ENCODE measurements at places on chromosomes 13 and 19.

DNA sequence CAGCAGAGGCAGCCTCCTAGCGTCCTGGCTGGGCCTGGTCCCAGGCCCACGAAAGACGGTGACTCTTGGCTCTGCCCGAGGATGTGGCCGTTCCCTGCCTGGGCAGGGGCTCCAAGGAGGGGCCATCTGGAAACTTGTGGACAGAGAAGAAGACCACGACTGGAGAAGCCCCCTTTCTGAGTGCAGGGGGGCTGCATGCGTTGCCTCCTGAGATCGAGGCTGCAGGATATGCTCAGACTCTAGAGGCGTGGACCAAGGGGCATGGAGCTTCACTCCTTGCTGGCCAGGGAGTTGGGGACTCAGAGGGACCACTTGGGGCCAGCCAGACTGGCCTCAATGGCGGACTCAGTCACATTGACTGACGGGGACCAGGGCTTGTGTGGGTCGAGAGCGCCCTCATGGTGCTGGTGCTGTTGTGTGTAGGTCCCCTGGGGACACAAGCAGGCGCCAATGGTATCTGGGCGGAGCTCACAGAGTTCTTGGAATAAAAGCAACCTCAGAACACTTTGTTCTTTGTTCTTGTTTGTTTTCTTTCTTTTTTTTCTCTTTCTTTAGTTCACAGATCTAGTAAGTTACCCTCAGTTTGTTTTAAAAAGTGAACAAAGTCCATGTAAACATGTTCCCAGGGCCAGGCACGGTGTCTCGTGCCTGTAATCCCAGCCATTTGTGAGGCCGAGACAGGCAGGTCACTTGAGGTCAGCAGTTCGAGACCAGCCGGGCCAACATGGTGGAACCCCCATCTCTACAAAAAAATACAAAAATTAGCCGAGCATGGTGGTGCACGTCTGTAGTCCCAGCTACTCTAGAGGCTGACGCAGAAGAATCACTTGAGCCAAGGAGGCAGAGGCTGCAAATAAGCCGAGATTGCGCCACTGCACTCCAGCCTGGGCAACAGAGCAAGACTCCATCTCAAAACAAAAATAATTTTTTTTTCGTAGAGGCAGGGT, 10.2 kb downstream of the ANGPTL4 start:
- DNase-seq: no peak

DNA sequence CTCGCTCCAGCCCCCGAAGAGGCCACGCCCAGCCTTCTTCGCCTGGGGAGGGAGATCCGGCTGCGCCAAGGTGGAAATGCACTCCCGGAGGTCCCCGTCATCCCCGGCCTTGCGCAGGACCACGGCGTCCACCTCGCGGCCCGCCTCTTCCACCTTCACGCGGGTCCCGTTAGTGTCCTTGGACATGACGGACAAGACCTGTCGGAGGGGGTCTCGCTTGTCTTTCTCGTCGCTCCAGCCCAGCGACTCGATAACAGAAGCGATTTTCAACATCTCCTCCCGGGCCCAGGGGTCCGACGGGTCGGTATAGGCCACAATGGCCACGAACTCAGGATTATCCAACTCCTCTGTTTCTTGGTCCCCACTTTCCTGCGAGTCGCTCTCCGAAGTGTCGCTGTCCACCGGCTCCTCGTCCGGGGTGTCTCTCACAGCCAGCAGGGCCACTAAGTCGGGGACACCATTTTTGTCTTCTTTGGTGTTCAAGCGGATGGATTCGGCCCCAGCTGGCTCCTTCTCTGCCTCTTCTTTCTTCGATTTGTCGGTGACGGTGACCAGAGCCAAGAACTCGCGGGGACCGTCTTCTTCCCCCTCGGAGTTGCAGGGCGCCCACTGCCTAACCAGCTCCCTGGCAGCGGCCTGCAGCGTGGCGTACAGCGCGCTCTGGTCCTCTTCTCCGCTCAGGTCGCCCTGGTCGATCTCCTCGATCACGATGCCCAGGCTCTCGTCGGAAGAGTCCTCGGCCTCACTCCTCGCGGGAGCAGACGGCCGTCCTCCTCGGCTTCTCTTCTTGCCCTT, 1.3 kb downstream of the PNMA8B start:
- DNase-seq: no peak

- DNase-seq: no peak
These were observed 776.3 kb downstream of the EFNB2 start for GRCh38 chr13:105758918-105759860.

DNA sequence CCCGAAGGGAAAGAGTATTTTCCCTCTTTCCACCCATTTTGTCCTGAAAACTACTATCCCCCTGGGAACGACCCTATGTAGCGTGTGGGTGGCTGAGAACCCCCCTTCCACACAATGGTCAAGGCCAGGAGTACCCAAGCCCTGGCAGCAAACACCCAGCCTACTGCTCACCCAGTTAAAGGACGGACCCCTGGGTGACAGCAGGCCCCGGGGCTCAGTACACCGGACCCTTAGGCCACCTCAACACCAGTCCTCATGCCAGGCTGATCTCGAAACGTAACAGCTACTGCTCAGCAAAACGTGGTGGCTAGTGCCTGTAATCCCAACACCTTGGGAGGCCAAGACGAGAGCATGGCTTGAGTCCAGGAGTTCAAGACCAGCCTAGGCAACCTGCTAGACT, 1.4 kb downstream of the ANKRD27 start:
- no peak for DNase-seq

GRCh38 chr13:21060338-21061028, 903 bp downstream of the LATS2 start:
- DNase-seq: peak; percentile 64

DNA sequence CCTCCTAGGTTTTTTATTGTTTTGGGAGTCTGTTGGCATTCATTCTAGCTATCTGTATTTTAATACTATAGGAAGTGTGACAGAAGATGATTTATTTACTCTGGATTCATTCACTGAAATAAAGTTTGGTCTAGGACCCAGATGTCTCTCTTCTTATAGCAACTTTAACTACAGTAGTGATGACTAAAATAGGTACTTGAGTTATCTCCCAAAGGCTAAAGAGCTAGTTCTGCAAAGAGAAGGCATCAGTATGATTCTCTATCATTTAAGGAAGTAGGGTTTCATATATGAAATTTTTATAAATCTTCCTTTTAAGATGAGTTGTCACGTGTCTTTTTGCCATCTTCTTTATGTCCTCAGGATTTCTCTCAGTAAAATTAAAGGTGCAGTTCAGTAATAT, 507.4 kb downstream of the KCTD12 start:
- DNase-seq: no peak

DNA sequence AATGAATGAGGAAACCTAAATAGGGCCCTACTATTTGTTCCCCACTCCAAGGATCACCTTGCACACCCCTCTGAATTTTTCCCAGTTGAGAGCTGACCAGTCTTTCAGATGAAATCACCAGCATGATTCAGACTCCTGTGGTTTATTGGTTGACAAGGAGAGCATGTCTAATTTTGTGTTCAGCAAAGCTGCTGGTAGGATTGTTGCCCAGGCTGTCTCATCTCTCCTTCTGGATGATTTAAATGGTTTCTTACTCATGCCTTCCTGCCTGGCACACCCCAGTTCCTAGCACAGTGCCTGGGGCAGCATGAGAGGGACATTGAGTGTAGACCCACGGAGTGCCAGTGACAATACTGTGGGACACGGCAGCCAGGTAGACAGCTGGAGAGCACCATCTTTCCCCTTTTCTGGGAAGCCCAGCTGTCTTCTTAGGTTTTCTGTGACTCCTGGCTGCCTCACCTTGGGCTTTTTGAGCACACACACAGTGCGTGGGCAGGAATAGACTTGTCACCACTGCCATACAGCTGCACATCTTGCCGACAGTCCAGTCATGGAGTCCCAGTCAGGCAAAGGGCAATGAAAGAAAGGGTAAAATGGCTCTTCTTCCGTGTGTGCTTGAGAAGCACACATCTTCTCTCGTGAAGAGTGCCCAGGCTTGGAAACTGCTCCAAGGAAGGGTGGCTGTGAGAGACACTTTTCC, 12.3 kb downstream of the FGF9 start:
- no peak for DNase-seq

DNA sequence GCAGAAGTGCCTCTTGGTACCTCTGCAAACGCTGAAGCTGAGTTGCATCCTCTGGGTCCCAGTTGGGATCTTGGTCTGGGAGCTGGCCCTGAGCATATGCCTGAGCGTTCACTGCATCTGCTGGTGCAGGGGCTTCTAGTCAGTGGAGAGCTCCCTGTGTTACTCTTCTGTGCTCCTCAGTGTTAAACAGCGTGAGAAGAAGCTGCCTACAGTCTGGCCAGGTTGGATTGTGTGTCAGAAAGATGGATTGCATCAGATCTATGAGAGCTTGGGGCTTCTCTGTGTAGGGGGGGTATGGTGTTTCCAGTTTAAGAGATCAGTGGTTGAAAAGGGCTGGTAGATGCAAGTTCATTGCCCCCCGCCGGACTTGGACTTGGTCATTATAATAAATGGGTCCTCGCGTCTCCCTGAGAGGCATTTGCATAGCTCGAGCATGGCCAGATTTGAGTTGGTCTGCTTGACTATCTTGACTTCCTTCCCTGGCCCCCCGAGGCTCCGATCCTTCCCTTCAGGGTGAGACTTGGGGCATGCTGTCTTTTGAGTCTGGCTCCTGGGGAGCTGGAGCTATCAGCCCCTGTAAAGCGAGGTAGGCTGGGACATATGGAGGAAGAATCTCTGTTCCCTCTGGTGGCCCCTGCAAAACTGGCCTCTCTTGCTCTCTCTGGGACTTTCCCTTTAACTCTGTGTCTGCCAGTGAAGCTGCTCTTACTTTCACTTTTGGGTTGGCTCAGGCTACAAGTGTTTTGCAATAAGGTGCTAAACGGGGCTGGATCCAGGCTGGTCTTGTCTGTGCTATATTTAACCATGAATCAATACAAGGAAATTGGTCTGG, 52.9 kb downstream of the OR10H4 start:
- no peak for DNase-seq

- DNase-seq: peak; percentile 70
These were observed 60.8 kb downstream of the AP1M1 start for GRCh38 chr19:16258440-16258903.

- no peak for DNase-seq
These were observed 2.7 kb downstream of the JUND start for GRCh38 chr19:18278521-18279265.

DNA sequence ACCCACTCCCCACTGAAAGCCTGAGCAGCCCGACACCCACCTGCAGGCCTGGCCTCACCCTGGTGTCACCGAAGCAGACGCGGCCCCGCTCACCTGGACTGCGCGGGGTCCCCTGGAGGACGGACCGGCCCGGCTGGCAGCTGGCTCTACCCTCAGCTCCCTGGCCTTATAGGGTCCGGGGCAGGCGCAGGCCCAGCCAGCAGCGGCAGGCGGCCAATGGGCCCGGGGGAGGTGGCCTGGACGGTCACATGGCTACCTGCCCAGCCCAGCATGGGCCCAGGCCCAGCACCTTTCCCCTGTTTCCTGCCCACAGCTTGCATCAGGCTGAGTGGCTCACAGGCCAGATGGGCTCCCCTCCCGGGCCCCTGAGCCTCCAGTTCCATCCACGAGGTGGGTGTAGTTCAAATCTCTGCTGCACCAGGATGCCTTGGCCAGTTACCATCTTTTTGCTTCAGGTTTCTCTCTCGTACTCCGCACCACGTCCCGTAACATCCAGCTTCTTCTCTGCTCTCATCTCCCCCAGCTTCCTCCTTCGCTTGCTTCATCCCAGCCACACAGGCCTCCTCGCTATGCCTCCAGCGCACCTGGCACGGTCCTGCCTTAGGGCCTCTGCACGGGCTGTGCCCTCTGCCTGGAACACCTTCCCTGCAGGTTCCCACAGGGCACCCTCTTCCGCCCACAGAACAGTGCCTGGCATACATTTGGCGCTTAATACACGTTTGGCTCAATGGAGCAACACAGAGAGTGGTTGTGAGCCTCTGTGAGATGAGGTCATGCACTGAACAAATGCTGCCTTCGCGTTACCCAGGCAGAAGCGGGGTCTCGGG, at the start of gene PLIN4:
TSS of gene PLIN4 (minus strand) at position 142 of the 827 bp plus-strand sequence. CDS start 214 bp downstream, outside the sequence.
- peak; percentile 67 for DNase-seq

- DNase-seq: no peak
These were observed 68.9 kb upstream of the TDRD3 start for GRCh38 chr13:60328073-60328472.

- no peak for DNase-seq
These were observed 69.5 kb upstream of the MCF2L start for GRCh38 chr13:112899281-112900225.

GRCh38 chr13:43472980-43473379, 313.8 kb downstream of the ENOX1 start:
- DNase-seq: no peak

GRCh38 chr19:13020002-13020414, 24.7 kb downstream of the NFIX start:
- no peak for DNase-seq

DNA sequence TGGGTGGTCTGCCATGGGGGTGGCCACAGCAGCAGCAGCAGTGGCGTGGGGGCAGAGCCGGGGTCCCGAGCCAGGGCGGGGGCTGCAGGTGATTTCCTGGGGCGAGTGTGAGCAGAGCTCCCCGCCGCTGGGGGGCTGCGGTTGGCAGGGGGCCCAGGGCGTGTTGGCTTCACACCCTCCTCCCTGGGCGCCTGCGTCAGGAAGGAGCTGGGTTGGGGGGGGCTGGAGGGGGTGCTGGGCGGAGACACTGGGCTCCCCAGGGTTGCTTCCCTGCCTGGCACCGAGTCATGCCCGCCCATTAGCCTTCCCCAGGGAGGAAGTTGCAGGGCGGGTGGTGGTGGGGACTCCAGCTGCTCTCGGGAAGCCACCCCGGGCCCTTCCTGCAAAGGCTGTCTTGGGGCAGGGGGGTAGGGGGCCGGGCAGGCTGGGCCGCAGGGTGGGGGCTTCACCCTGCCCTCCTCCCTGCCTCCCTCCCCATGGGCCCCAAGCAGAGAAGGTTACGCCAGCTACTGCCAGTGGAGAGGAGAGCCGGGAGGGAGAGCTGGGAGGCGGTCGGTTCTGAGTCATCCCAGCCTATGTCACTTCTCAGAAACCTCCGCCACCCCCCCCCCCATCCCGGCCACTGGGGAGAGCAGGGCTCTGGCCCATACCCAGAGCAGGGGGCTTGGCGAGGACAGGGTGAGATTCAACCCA, 4.6 kb downstream of the MIDN start:
- peak; percentile 90 for DNase-seq

DNA sequence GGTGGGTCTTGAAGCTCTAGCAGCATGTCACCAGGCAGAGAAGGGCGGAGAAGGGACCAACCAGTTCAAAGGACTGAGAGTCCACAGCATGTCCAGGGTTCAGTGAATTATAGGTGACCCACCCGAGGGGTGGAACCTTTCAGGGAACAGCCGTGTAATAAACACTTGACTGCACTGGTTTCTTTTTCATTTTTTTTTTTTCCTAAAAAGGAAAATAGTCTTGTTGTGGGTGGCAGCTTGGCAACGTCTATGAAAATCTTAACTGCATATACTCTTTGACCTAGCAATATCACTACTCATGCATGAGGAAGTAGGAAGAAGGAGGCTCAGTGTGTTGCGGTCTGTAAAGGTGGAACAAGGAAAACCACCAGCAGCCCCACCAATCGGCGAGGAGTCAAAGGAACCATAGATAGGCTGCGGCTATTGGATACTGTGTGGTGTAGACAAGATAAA, 13.0 kb upstream of the MYH14 start:
- no peak for DNase-seq

GRCh38 chr19:11191273-11191755, 6.0 kb downstream of the KANK2 start:
- peak; percentile 87 for DNase-seq

Data from left hindlimb (tissue), 1 donor.